K562 (cell line): ENCODE measurements at places on chromosomes 4 and X.

DNA sequence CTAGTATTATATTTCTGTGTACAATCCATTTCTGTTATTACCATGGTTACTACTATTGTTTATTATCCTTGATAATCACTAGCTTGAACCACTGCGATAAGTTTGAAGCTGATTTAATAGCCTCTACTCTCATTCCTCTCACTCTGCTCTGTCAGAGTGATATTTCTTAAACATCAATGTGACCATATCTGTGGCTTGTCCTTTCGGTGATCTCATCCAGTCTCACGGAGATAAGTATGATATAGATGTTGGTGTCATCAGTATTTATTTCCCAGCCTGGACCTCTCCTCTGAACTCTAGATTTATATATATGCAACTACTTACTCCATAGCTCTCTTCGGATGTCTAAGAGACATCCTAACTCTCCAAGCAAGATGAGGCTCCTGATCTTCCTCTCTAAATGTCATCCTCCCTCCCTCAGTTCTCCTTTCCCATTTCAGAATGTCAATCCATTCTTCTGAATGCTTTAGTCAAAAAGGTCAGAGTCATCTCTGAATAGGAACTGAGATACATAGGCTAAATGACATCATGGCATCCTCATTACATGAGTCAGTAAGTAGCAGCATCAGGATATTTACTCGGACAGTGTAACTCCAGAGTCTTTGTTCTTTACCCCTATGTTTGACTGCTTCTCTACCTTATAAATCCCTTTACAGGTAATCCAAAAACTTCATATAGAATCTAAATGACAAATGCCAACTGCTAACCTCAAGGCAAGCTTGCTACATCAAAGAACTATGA lies 129.5 kb downstream of the PACRGL start:
- no peak for DNase-seq

DNA sequence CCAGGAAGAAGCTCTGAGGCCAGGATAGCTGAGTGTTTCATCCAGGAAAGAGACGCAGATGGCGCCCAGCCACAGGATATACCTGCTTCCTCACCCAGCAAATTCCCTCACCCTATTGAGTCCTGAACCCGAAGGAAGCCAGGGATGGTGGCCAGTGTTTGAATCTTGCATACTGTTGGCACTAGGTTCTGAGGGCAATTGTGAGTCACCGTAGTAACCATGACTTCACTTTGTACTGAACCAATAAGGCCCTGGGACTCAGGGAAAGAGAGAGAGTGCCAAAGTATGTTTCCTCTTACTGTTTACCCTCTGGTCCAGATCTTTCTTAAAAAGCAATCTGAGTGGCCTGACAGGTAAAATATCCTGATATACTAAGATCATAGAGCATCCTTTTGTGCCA lies 25.6 kb upstream of the SMIM10L2A start:
- no peak for DNase-seq

GRCh38 chr4:125369098-125369497 lies 54.3 kb downstream of the FAT4 start:
- DNase-seq: no peak

DNA sequence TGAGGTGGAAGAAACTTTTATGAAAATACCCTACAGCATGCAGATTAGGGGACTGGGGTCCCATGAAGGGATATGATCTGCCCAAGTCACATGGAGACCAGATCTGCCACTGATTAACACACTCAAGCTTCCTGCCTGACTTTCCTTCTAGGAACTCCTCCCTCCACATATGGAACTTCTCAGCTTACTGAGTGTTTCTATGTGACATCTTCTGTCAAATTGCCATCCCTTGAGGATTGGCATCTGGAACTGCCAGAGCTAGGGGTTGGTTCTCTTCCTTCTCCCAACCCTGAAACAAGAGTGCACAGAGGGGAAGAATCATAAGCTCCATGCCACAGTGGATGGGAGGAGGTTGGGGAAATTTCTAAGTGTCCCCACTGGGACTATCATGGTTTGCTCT lies 150.6 kb upstream of the MBNL3 start:
- no peak for DNase-seq

DNA sequence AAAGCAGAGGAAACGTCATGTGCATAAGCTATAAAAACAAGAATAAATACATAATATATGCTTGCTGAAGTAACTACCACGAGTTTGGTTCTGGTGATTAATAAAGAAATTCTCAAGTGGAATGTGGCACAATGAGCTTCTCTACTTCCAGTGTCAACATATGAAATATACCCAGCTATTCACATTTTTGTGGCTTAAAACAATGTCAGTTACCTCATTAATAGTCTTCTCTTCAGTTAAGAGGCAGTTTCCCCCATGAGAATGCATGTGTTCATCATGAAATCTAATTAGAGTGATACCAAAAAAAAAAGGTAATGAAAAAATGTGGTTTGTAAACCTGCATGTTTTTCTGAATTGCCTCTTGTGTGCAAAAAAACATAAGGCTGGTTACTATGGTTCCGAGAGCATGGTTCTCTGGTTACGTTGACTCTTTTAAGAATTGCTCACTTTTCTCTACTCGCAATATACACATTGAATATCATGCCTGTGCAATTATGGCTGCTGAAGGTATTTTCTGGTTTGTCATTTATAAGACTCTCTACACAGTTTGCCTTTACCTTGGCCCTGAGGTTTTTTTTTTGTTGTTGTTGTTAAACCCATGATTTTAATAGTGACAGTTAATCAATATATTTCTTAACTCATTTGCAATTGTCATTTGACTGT lies 108.2 kb downstream of the PCDH7 start:
- DNase-seq: no peak

- no peak for DNase-seq
Measured at GRCh38 chr4:184548648-184549341, 74.4 kb upstream of the IRF2 start.

GRCh38 chr4:109809655-109810054 lies 5.9 kb upstream of the GAR1 start:
- no peak for DNase-seq

- DNase-seq: no peak
Measured at GRCh38 chrX:136525738-136526606, 6.0 kb upstream of the VGLL1 start.

DNA sequence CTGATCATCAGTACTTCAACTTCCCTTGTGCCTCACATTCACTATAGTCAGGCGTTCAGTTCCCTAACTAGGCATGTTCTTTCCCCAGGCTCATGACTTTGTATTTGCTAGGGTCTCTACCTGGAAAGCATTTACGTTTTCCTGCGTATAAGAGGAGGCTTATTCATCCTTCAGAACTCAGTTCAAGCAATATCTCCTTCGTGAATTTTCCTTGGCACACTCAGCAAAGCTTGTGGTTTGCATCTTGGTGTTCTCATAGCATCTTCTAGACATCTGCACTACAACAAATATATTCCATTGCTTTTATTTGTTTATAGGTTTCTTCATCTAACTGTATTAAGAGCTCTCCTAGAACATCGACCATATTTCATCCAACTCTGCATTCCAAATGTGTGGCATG lies 2.6 kb downstream of the CXCL6 start:
- DNase-seq: no peak

GRCh38 chr4:153954654-153955053 lies 165.8 kb upstream of the SFRP2 start:
- no peak for DNase-seq

DNA sequence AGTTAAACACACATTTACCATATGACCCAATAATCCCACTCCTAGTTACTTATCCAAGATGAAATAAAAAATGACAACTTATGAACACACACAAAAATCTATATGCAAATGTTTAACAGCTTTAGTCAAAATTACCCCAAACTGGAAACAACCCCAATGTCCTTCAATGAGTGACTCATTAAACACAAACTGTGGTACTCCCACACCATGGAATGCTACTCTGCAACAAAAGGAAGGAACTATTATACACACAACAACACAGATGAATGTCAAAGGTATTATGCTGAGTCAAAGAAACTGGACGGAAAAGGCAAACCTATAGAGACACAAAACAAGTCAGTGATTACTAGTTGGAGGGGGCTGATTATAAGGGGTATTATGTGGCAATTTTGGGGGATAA lies 40.5 kb downstream of the MED14 start:
- DNase-seq: no peak

DNA sequence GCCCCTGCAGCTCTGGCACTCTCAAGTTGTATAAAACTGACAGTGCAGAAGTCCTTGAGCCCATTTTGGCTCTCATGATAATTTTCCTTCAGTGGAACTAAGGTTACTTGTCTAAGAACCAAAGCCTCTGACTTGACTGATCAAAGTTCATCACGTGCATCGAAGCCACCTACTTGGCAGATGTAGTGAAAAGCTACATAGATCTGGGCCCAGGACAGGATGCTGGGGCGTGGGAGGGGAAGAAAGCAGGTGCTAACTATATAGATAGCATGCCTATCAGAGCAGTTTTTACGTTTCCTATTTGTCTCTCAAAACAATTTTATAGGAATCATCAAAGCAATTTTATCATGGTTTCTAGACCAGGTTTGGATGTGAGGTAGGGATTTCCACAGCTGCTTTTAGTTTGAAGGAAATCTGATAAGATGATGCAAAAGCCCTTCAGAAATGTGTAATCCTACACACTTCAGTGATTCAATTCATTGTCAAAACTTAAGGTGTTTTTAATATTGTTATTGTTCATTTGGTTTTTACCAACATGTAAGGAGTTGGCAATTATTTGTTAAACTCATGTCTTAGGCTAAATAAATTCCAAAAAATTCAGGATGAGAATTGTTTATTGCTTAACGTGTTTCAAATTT lies 1.2 kb upstream of the CD40LG start:
- no peak for DNase-seq

GRCh38 chr4:76326515-76326914 lies 20.0 kb downstream of the STBD1 start:
- DNase-seq: no peak

DNA sequence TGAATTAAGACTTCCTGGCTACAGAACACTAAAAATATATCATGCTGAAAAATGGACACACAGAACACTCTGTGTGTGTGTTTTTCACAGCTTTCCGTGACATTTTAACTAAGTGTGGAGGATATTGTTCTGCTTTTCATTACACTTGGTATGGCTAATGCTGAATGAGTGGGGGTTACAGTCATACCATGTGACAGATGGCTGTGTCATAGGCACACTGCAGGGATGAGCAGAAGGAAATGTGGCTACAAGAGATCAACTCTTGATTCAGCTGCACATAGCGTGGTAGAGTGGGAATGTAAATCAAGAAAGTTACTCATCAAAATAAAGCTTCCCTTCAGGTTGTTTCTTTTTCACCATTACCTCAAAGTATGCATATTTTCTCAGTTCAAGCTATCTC lies 669.8 kb downstream of the IQCM start:
- no peak for DNase-seq

GRCh38 chrX:88586317-88586716 lies 160.7 kb upstream of the CPXCR1 start:
- DNase-seq: no peak

DNA sequence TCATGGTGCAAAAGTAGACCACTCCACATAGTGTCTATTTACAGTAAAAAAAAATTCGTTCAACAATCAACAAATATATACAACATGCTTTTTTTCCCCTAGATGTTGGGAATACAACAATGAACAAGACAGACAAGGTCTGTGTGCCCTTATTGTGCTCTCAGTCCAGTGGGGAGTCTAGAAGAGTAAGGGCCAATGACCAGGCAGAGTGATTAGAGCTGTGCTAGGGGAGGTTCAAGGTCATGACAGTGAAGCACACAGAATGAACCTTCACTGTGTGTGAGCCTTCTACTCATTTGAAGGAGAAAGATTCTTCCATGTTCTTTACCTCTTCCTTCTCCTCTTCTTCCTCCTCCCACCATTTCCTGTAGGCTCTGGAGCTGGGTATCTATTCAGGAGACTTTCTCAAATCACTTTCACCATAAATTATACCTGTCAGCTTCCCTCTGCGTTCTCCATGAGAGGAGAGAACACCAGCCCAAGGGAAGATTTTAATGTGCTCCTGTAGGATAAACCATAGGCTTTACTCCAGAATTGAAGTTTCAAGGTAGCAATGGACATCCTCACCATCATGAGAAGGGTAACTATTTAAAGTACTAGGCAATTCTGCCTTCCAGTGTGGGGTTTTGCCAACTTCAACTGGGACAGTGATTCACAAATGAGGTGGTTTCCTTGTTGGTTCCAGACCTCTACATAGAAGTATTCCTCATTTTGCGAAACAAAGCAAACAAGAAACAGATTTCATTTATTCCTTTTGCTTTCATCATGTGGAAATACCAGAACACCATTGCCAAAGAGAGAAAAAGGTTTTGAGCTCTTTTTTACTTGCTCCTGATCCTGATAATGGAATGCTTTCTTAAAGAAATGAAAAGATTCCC lies 246.9 kb upstream of the GPC4 start:
- no peak for DNase-seq

DNA sequence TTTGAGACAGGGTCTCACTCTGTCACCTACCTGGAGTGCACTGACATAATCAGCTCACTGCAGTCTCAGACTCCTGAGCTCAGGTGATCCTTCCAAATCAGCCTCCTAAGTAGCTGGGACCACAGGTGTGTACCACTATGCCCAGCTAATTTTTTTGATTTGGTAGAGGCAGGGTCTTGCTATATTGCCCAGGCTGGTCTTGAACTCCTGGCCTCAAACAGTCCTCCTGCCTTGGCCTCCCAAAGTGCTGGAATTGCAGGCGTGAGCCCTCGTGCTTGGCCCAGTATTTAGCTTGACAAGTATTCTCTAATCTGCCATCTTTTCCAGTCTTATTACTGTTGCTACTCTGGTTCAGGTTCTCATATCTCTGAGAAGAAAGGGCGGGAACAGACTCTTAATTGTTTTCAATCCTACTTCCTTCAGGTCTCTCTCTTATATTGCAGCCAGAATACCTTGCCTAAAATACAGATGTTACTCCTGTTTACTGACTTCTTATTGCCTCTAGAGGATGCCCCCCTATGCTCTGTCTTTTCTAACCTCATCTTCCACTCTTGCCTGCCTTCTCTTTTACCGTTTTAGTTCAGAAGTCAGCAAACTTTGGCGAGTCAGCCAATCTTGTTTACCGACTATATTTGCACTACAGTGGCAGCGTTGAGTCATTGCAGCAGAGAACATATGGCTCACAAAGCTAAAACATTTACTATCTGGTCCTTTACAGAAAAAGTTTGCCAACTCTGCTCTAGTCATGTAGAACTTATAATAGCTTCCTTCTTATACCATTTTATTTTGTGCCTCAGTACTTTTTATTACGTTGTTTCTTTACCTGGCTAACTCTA lies 19.0 kb downstream of the MRPL1 start:
- DNase-seq: no peak

GRCh38 chr4:110344165-110344564 lies 131.8 kb upstream of the ENPEP start:
- no peak for DNase-seq

- DNase-seq: no peak
Measured at GRCh38 chr4:102103368-102103767, 241.9 kb downstream of the SLC39A8 start.

- DNase-seq: no peak
Measured at GRCh38 chr4:118390121-118390520, 37.3 kb upstream of the PRSS12 start.

DNA sequence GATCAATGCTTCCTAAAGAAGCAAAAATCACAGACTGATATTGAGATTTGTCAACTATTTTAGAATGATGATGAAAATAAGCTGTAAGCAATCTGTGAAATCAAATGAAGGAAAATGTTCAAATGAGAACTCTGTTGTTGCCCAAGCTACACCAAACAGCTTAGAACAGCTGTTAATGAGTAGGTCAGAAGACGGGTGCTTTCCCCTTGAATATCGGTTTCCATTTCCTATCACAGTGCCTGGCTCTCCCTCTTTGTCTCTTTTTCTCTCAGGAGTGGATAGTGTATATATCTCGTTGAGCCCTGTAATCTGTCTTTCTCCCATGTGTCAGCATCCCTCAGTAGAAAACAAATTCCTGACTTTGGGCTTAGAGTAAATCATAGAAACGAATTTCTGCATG lies 1592.9 kb upstream of the TENM3 start:
- DNase-seq: no peak
